ENCODE measurements at places on chromosomes 12 and 14.

DNA sequence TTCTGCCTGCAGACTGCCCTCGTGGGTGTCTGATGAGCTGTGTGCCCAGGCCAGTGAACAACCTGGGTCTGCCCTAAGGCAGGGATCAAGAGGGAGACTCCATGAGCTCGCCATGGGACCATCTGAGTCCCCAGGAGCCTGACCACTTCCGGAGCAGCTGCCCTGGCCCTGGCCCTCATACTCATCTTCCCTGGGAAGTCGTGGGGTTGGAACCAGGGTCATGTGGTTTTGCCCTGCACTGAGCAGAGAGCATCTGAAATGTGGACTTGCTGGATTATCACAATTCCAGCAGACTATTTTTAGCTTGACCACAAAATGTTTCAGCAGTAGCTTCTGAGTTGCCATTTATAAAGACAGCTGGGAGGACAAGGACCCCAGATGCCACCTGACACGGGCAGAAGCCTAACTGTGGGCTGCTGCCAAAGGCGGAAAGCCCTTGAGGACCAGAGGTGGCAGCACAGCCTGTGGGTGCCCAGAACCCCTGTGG is 6.7 kb downstream of the BTBD6 start:
- no peak for DNase-seq

DNA sequence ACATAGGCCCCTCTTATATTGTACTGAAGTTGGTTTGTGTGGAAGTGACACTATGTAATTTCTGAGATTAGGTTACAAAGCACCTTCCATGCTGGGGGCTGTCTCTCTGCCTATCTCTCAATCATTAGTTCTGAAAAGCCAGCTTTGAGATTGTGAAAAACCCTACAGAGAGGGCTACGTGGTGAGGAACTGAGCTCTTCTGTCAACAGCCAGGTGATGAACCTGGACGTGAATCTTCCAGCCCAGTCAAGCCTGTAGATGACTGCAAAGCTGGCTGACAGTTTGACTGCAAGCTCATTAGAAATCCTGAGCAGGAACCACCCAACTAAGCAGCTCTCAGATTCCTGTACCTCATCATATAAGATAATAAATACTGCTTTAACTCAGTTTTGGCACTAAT is 36.3 kb upstream of the BBS10 start:
- no peak for DNase-seq

GRCh38 chr14:35416108-35416750 is 11.7 kb upstream of the NFKBIA start:
- DNase-seq, result peak; percentile 70

DNA sequence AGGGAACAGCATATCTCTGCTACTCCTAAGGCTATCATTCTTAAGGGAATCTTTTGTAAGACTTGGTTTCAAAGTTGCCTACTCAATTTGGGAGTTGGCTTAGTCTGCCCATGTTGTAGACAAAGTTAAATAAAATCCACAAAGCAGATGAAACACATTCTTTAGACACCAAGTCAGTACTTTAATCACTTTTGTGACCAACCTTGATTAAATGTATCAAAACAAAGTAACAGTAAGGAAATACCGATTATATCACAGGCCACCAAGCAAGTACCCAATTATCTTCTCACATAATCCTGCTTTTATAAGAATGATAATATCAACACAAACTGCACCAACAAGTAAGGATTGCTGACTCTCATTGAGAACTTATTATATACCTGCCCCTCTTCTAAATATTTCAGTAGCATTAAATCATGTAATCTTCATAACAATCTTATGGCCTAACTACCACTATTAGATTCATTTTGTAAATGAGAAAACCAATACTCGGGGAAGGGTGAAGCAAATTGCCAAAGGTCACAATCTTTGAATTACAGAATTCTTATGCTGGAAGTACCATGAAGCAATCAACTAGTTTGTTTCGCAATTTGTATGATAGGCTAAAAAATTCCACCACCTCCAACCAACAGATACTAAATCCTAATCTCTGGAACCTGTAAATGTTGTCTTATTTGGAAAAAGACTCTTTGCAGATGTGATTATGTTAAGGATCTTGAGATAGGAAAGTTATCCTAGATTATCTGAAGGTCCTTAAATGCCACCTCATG is 12.6 kb upstream of the DIO2 start:
- DNase-seq, result no peak

DNA sequence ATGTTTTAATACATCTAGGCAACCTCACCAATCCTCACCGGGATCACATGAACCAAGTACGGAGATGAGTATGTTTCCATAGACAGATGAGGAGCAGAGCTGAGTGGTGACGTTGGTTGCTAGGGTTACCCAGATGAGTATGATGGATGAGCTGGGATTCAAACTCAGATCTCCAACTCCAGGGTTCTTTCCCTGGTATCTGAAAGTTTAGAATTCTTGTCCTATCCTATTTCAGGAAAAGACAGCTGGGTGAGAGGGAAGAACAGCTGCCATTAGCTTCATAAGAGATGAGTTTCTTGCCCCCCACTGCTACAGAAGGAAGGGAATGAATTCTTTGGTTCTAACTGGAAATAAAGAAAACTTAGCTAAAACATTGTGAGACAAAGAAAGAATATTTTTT is 728.9 kb upstream of the TBX3 start:
- no peak for DNase-seq

DNA sequence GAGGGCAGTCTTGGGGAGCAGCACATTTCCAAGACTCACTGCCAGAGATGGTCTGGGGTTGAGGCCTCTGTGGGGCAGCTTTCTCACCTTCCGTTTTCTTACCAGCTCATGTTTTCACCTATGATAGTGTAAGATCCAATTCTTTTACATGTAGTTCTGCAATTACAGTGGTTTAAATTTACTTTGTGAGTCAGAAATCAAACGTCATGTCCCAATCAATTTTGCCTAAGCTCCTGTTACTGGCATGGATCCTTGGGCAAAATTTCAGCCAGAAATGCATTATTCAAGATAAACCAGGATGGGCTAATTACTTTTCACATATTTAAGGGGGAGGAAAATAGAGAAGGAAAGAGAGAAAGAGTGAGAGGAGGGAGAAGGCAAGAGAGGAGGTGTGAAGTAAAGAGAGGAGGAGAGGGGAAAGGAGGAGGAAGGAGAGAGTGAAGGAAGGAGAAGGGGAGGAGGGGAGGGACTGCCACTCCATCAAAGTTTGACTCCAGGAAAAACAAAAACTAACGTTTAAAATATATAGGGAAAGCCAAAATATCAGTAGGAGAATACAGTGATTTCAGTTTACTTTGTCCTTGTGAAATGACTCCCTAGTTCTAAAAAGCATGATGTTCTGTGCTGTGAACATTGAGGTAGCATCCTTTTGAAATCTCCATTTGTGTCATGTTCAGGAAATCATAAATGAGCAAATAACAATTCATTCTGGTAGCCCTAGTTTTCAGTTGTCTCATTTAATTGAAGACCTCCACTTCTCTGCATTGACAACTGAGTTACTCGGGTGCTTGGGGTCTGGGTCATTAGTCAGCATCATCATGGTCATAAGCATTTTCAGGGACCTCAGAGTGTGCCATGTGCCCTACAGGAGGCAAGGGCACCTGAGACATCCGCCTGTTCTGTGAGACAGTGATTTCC is 3.0 kb downstream of the BMAL2 start:
- DNase-seq, result no peak

GRCh38 chr12:18443768-18444437 is 182.6 kb downstream of the PIK3C2G start:
- DNase-seq, result no peak

- DNase-seq, result peak; percentile 86
Measured at GRCh38 chr12:53324779-53325510, 3.5 kb upstream of the AAAS start.

- DNase-seq, result no peak
Measured at GRCh38 chr12:67519484-67520433, 128.8 kb upstream of the DYRK2 start.

Data from stimulated activated CD4-positive, alpha-beta T cell treated with anti-CD3 and anti-CD28 coated beads, Interleukin-4, amount 100 ng/mL, for 1 hour (primary cell).